ENCODE measurements at places on chromosomes 6 and 20.
A peak's percentile ranks its signal among the peaks of the same experiment; 100 is the strongest.

DNA sequence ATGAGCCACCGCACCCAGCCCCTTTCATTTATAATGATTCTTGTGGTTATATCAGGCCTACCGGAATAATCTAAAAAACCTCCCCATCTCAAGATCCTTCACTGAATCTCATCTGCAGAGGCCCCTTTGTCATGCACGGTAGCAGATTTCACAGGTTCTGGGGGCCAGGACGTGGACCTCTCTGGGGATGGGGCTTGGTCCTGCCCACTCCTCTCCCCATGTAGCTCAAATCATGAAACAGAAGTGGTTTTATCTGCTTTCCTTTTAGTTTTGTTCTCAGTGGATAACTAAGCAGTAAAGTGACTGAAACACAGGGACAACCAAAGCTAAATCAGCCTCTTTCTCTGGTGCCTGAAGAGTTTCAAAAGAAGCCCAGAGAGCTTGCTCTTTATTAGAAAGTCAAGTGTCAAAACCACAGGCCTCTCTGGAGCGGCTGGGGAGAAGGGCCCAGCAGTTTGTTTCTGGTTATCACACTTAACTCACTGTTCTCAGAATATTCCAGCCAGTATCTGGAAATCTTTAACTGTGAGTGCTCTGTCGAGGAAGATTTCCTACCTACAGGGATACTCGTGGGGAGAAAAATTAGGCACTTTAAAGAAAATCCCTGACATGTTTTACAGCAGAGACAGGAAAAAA lies 60.6 kb upstream of the FAM184A start:
- DNase-seq = no peak

DNA sequence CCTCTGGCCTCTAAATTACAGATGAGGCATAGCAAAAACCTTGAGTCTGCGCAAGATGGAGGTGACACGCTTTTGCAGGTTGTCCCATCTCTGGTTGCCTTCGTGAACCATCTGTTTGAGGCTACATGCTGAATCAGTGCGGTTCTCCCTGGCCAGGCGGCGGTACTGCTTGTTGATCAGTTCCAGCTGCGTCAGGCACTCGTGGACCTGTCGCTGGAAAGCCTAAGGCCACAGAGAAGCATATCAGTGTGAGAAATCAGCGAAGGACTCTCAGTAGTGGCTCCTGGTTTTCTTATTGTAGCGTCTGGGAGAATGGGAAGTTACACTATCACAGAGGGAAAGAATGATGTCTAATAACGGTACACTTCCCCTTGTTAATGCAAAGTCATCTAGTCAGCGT lies 344.4 kb downstream of the ESR1 start:
- no peak for DNase-seq

- peak; percentile 11 for DNase-seq
Measured at GRCh38 chr6:75201901-75202672, 3.8 kb downstream of the COL12A1 start.

- no peak for DNase-seq
Measured at GRCh38 chr20:55365745-55366144, 639.6 kb downstream of the CBLN4 start.

GRCh38 chr20:38321959-38322598 lies 18.1 kb downstream of the BPI start:
- peak; percentile 65 for DNase-seq

- DNase-seq = no peak
Measured at GRCh38 chr6:34045771-34046170, 100.1 kb downstream of the GRM4 start.

GRCh38 chr20:62159839-62160238 lies 16.3 kb downstream of the SS18L1 start:
- no peak for DNase-seq

- no peak for DNase-seq
Measured at GRCh38 chr6:2730353-2731107, 20.2 kb downstream of the MYLK4 start.

DNA sequence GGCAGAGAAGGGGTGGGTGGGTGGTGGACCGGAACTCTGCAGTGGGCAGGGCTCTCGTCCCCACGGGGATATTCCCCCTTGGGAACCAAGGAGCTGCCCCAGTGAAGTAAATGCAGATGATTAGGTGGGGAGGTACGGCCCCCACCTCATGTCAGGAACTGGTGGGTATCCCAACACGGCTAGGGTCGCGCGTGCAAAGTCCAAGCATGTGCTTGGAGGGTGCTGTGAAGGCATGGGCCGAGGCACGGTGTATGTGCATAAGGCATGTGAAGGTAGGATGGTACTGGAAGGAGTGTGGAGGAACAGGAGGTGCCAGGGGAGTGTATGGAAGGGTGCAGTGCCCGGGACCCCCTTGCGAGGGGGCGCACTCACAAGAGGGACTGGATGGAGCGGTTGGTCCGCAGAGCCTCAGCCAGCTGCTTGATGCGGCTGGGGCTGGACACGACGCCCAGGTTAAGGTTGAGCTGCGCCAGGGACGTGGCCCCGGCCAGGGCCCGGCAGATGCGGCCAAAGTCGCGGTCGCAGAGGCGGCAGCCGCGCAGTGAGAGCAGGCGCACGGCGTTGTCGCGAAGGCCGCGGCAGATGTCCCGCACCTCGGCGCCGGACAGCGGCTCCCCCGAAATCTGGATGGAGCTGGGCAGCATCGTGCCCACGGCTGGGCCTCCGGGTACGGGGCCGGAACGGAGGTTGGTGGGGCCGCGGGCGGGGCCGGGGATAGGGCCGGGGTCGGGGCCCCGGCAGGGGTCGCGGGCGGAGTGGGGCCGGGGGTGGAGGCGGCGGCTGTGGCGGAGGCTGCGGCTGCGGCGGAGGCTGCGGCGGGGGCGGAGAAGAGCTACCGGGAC lies 783 bp downstream of the LRRC73 start:
- no peak for DNase-seq

Data from WERI-Rb-1 (cell line).